CD4-positive, alpha-beta memory T cell (primary cell): ENCODE measurements at places on chromosomes 12 and 14.

DNA sequence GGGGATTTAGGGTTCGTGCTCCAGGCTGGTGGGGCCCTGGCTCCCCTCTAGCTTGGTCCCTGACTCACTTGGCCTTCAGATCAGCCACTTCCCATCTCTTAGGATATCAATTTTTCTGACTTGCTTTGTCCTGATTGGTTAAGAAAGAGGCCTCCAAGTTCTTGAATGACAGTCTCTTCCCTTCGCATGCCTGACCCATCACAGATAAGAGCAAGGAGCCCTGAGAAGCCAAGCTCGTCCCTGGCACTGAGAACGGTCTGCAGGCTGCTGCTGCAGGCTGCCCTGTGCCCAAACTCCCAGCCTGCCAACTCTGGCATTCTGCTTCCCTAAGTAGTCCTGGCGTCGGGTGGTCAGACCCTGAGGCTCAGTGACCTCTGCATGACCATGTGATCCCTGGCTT lies 794 bp upstream of the LRTM2 start:
- no peak for DNase-seq

- peak; percentile 2 for DNase-seq
Observed at GRCh38 chr14:96698960-96699539, 98.1 kb upstream of the VRK1 start.

DNA sequence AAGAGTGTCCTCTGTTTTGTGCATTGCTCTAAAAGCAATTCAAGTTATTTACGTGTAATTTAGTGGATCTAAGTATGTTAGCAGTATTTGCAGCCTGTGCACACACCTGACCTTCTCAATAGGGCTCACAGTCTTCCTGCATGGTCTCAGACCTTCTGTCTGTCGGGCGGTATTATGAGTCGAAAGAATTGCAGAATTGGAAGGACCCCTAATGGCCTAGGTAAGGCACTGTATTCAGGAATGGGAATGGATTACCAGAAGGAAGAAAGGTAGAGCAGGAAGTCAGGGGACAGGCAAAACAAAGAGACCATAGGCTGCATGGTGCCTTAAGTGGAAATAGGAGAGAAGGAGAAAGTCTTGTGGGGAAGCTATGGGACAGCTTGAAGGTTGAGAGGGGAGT lies 341.6 kb downstream of the VRK1 start:
- DNase-seq: no peak

DNA sequence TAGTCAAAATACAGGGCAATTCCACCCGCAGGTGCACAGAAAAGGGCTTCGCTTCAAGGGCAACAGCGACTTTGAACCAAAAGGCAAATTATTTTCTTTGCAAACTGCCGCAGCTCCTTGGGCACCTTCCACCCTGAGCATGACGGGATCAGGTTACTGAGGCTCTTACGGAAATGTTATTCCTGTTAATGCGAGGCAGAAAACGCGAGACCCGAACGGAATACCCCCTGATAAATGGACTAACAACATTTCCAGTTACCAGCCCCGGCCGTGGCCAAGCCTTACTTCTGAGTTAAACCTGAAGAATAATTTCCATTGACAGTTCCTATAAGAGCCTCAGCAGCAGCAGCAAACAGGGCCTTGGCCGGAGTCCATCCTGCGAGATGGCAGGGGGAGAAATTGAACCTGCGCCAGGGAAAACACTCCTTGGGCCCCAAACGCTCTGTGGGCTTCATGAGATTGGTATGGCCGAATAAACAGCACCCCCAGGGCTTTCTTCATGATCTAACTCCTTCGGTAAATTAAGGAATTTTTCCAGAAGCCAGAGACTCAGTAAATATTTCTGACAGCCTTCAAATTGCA lies 70.0 kb upstream of the DICER1 start:
- DNase-seq: no peak

DNA sequence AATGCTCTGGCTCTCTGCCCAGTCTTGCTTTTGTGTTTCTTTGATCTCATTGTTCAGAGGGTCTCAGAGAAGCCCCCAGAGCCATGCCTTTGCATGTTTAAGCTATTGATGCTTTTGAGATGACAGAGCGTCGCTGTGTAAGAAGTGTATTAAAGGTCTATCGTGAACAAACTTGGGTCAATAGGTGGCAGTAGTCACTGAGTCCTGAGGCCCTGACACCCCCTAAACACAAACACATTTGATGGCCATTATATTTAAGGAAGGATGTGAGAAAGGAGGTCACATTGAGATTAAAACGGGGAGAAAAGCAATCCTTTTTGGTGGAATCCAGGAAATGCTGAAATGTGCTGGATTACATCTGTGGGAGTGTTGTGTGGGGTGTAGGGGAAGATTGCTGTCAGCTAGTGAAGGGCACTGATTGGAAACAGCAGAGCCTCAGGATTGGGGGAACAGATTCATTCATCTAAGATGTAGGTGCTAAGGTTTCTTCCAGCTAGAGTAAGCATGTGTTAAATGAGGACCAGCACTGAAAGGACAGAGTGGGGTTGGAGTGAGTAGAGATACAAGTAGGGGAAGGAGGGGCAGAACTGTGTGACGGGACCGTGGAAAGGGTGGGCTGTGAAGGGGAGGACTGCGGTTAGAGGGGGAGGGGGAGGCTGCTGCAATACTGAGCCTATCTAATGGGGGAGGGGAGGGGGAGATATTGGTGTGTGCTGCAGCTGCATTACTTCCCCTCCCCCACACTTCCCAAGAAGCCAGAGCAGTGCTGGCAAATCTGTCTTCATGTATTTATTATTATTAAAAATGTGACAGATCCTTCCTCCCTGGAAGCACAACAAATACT lies 12.7 kb downstream of the NGDN start:
- DNase-seq: no peak

- DNase-seq: no peak
Observed at GRCh38 chr12:58388261-58388660, 446.9 kb downstream of the ATP23 start.

- DNase-seq: no peak
Observed at GRCh38 chr12:1324910-1325309, 269.5 kb downstream of the FBXL14 start.

DNA sequence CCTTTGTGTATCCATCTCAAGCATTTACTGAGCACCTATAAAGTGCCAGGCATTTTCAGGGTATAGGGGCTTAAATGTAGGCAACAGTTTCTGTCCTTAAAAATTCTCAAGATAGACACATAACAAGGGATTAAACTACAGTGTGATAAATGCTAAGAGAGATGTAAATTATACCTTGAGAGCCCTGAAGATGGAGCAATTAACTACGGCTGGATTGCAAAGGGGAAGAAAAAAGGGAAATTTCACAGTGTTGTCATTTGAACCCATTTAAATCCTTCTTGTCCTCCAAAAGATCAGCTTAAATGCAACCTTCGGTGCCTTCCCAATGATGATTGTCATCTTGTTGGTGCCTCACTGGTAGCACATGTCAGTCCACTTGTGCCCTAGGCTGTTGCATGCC lies 11.5 kb upstream of the IL26 start:
- no peak for DNase-seq

DNA sequence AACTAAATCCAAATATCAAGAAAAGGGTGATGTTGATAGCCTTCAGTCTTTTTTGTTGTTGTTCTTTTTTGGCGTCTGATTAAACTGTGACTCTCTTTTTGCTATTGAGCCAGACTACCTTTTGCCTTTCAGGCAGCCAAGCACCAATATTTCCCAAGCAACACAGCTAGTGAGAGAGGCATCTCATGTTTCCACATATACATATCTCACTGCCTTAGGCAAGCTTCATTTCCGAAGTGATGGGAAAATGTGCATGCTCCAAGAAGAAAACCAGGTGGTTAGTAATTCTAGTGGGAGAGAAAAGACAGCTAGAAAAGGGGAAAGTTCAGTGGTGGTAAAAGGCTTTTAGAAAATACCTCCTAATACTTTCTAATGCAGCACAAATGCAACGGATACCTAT lies 277.7 kb downstream of the TMTC2 start:
- no peak for DNase-seq

DNA sequence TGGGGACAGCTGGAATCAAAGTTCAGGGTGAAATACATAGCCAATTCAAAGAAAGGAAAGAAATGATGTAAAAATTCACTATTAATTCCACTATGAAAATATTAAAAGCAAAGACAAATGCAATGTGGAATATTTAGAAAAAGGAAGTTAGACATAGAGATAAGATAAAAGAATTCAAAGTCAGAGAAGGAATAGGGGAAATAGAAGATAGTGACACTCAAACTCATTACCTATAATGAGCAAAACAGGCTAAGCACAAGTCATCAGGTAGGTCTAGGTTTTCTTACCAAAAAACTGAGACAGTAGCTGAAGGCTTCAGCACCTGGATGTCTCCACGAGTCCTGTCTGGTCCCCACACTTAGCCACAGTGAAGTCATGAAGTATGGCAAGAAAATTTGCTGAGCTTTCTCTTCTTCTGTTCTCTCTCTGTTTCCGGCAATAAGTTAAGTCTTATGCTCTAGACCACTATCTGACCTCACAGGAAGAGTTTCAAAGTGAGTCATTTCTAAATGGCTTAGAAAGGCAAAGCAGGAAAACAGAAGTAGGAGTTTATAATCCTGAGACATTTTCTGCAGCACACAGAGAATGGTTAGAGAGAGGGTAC lies at the start of gene C3AR1:
Gene C3AR1 (minus strand): TSS at position 369 of the 604 bp plus-strand sequence. CDS start 6,174 bp downstream, outside the sequence.
- peak; percentile 76 for DNase-seq

DNA sequence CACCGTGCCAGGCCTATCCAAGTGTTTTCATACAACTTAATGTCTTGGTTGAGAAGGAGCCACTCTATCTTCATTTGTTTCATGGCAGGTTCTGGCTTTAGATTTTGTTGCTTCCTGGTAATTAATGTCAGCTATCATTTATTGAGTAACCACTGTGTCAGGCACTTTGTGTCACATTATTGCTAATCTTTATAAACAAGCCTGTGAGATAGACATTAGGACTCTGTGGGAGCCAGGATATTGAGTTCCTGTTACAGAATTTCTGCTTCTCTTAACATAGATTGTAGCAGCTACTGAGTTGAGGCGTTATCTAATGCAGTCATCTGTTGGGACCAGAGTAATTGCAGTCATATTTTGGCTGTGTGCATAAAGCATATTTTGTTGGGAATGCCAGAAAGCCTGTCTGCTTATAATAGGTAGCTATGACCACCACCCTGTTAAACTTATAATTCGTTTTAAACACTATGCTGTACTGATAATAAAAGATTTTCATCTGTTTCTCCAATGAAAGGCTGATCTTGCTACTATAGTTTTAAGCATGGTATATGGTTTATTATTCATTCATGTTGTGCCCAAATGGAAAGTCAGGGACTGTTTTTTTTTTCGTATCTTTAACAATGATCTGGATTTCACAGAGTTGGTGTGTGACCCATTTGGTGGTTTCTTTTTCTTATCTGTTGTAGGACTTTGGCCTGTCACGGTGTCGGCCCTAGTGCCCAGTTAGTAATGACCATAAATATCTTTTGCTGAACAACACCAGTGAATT lies 432.6 kb downstream of the PCNX1 start:
- DNase-seq: no peak

DNA sequence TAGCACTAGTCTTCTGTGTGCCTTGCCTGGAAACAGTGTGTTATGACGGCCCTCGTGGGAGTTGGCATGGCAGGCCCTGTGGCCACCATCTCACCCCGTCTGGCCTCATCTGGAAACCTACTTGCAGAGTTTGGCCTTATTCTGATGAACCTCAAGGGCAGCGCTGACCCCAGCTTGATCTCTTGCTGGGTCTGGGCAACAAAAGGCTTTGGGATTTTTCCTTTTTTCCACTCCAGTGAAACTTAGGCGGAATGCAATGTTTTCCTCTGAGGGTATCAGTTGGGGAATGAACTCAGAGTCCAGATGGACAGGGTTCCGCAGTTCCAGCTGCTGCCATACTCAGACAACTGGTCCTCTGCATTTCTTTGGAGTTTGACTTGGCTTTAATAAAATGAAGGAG lies 15.9 kb downstream of the CACNA1C start:
- no peak for DNase-seq

GRCh38 chr14:63578300-63578699 lies 35.1 kb upstream of the PPP2R5E start:
- no peak for DNase-seq

DNA sequence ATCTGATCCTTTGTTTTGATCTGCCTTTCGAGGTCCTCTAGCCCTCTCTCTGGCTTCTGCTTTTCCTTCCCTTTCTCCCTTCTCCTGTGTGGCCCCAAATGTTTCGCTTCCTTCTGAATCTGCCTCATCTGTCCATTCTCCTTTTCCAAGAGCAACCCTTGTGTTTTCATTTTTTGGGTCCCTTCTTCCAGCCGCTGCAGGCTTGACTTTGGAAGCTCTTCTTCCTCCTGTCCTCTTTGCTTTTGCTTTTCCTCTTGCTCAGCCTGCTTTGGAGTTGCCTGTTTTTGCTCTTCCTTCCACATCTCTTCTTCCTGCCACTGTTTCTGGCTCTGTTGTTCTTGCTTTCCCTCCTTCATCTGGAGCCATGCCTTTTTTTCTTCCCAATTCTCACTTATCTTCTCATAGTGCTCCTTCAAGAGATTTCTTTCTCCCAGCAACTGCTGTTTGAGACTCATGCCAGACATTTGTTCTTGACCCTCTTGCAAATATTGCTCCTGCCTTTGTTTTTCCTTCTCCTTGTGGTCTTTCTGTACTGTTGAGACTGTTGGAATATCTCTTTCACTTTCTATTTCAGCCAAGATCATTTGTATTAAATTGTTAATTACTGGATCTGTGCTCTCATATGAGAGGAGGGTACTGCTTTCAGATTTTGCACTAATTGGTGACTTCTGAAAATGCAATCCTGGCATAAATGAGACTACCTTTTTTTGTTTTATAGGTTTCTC lies 42.4 kb downstream of the FAM186A start:
- no peak for DNase-seq

GRCh38 chr14:104794099-104794498 lies 1.4 kb downstream of the AKT1 start:
- no peak for DNase-seq

GRCh38 chr14:69606258-69607184 lies 4.9 kb upstream of the SUSD6 start:
- DNase-seq: no peak

DNA sequence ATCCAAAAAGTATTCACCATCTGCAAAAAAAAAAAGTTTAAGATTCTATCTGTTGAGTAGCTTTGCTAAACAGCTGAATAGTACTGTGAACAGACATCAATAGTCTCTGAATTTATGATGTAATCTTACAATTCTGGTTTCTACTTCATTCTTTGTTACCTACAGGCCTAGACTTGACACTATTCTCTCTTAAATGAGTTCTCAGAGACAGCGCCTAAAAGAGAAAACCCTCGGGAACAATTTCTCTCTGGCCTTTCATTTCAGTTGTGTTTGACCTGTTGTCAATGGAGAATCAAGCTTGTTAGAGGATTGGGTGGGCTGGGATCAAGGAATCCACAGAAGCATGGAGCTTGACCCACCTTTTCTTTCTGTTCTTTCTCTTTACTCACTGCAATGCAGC lies 5.9 kb upstream of the TWF1 start:
- DNase-seq: no peak

- DNase-seq: no peak
Observed at GRCh38 chr14:32039401-32040030, 37.6 kb upstream of the ARHGAP5 start.

- no peak for DNase-seq
Observed at GRCh38 chr12:76866726-76867125, 12.1 kb downstream of the CSRP2 start.

DNA sequence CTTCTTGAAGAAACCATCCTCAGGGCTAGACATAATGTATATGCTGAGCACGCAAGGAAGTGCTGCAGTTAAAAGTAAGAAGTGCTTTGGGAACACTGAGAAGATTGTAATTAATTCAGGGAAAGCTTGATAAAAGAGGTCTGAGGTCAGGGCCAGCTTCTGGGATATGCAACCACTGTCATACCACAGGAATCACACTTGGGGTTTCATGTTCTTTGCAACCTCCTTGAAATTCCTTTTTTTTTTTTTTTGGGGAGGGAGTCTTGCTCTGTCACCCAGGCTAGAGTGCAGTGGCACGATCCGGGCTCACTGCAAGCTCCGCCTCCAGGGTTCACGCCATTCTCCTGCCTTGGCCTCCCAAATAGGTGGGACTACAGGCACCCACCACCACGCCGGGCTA lies 6.9 kb downstream of the PAH start:
- DNase-seq: no peak
